ENCODE measurements at places on chromosomes 12 and 14.

DNA sequence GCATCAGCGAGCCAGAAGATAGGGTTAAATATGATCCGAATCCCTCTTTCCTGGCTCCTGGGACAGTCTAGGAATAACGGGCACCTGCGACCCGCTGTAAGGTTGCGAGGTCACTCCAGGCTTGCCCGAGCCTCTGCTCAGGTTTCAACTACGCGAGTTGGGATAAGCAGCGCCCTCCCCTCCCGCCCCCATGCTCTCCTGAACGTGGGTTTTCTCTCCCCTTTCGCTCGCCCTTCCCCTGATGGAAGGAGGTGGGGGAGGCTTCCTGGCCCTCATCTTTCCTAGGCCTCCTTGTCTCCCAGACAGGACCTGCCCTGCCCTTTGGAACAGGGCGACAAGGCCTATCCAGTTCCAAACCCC is 753 bp upstream of the ATP5MC2 start:
- DNase-seq, result no peak

GRCh38 chr12:95976416-95976832 is 19.7 kb downstream of the HAL start:
- no peak for DNase-seq

DNA sequence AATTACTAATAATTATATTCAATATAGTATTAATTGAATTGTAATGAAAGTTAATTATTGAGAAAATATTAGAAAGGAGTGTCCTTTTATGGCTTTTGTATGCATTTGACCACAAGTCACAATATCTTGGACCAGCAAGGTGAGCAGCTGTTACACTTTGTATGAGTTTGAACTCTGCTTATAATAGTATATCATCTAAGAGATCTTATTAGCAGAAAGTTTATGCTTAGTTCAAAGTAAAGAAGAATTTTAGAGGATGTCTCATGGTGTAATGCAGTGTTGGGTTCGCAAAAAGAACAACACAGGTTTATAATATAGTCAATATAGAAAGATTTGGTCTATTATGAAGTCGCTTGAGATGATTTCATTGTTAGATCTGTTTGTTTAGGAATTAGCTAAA is 2.0 kb upstream of the TRIM9 start:
- no peak for DNase-seq

- no peak for DNase-seq
Measured at GRCh38 chr14:74630881-74631690, 19.0 kb upstream of the LTBP2 start.

- DNase-seq, result no peak
Measured at GRCh38 chr12:47267571-47267970, 187.8 kb upstream of the AMIGO2 start.

DNA sequence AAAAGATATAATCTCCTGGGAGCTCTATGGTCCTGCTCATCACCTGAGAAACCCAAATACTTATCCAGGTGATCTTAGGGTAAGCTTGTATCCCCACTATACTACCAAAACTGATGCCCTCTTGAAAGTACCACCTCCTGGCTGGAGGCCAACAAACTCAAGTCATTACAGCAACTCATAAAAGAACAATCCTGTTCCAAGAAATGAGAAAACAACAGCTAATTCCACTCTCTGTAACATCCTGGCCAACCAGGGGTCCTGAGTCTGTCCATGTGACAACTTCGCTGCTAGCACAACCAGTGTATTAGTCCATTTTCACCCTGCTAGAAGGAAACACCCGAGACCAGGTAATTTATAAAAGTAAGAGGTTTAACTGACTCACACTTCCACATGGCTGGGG is 190.0 kb upstream of the BMP4 start:
- no peak for DNase-seq

DNA sequence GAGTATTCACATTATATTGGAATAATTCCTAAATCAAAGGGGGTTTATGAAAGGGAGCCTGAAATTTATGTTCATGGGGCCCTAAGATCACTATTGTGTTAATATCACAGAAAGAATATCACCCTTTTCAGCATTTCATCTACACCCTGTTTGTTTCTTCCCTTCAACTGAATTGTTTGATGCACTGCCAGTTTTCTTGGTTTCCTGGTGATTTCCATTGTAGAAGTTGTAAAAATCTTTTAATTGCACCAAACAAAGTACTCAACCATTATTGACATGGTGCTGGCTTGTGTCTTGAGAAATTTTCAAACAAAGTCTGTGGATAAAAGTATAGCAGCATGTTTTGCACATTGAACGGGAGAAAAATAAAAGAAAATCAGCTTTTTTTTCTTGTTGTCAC is 154.8 kb upstream of the PRKD1 start:
- DNase-seq, result no peak

- no peak for DNase-seq
Measured at GRCh38 chr14:44613061-44613712, 106.1 kb upstream of the FSCB start.

DNA sequence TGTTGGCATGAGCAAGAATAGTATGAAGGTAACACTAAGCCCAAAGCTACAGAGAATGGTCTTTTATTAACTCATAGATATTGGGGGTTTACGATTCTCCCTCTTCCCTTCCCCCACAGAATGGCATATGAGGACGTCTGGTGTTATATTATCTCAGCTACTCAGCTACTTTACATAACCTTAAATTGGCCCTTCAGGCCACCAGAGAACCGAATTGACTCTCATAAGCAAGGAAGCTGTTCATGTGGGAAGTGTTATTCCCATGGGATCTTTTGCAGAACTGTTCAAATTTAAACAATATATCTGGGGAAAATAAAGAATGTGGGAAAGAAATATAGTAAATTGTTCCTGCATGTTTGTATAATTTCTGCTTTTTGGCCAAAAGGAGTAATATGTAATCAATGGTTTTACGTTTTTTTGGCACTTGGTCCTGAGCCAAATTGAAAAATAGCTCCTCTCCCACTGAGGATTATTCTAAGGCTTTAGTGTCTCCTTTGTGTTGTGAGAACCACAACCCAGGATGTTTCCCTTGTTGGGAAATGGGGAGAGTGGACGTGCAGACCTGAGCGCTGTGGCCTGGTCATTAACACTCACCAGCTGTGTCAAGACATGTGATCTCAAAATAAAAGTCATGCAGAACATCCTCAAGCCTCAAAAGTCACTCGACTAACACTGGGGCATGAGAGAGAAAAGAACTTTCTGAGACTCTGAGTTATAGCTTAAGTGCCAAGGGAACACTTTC is 31.8 kb upstream of the CMAS start:
- DNase-seq, result no peak

DNA sequence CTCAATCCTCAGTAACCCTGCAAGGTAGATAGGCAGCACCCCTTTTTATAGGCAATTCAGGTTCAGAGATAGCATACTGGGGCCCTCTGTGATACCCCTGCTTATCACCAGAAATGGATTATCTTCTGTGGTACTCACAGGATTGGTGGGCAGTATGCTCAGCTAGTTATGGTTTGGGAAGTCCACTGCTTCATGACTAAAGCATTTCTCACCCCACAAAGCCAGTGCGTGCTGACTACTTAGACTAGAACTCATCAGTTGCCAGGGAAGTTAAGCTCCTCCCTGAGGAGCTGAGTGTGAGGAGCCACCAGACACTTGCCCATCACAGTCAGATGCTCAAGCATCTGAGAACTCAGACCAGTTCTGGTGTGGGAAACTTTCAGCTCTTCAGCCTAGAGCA is 76.3 kb downstream of the SCAF11 start:
- DNase-seq, result no peak

GRCh38 chr14:73743431-73743931 is 29.3 kb upstream of the PNMA1 start:
- DNase-seq, result no peak

- no peak for DNase-seq
Measured at GRCh38 chr12:10101042-10101579, 2.3 kb upstream of the CLEC1A start.

DNA sequence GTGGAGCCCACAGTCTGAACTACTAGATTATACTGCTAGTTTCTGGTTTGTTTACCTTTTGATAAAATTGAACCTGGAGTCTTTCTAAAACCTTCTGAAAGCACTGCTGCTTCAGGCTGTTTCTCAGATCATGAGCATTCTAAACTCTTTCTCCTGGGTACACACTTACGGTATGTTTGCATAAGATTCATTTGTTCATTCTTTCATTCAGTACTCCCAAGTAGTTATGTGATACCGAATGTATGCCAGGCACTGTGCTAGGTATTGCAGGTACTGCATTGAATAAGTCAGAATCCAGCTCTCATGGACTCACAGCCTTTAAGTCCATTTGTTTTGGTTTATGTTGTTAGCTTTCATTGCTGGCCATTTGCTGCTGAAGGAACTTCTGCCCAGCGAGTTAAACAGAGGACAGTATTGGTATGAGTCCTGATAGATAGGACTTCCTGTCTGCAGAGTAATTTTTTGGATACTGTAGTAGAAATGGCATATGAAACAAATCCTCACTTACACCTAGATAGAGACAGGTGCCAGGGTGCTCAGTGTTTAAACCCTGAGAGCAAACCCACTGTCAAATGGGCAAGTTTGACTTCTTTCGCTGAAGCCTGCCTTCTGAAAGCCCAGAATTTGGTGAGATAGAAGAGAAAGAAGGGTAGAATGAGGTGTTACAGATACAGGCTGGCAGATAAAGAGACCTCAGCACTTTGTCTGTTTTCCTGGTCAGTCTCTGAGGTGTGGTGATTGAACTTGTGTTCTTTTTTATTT is 2.1 kb downstream of the SUSD6 start:
- no peak for DNase-seq

GRCh38 chr12:4395818-4396217 is 16.3 kb upstream of the FGF23 start:
- no peak for DNase-seq

- no peak for DNase-seq
Measured at GRCh38 chr12:53677016-53677799, 1.3 kb upstream of the ATP5MC2 start.

GRCh38 chr12:66024949-66025348 is 105.6 kb downstream of the LLPH start:
- DNase-seq, result no peak

GRCh38 chr12:130481392-130481879 is 143.7 kb downstream of the PIWIL1 start:
- no peak for DNase-seq
